ENCODE measurements at places on chromosomes 7 and 10. TPM values are rescaled to one million over a fixed set of nuclear protein-coding genes. Genes with fewer than 3 reads are reported as not detected.

The CPED1 gene
- 13.3 TPM for total RNA-seq

The ACHE gene
- 2.9 TPM for total RNA-seq

DNA sequence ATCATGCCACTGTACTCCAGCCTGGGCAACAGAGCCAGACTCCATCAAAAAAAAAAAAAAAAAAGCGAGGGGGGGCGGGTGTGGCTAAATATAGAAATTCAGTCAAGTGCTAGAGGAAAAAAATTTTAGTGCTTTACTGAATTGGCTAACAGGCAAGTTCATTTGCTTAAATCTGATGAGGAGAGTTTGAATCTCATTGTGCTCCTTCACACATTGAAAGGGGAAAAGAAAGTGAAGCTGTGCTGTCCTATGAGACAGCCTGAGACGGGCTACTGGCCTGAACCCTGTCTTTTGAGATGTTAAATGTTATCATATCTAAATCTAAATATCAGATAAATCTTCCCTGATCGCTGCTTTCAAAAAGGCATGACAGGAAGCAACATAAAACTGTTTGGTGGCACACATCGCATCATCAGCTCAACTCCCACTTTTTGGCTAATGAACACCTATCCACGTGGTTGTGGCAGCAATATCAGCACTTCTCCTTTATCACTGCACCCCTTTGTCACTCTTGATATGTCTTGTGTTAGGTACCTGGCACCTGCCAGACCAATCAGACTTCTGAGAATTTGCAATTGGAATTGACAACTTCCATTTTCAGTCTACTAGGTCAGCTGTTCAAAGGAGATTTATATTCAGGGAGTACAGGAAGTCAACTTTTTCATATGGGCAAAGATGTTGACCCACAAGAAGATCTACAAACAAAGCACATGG, 14.0 kb upstream of the IFIT1B start:
- peaks cover 5% of the 10 kb centered on the region for H3K4me1 ChIP-seq
- H3K4me3 ChIP-seq, result no peak overlapping the region
- no peak for DNase-seq
- no peaks in the 10 kb centered on the region for H3K36me3 ChIP-seq
- no peaks in the 10 kb centered on the region for H3K27me3 ChIP-seq

GRCh38 chr10:71647526-71648253, 71.9 kb downstream of the C10orf105 start:
- no peak for DNase-seq
- H3K27me3 ChIP-seq, result no peaks in the 10 kb centered on the region
- no peaks in the 10 kb centered on the region for H3K4me1 ChIP-seq
- H3K4me3 ChIP-seq, result no peak overlapping the region
- H3K36me3 ChIP-seq, result no peaks in the 10 kb centered on the region

DNA sequence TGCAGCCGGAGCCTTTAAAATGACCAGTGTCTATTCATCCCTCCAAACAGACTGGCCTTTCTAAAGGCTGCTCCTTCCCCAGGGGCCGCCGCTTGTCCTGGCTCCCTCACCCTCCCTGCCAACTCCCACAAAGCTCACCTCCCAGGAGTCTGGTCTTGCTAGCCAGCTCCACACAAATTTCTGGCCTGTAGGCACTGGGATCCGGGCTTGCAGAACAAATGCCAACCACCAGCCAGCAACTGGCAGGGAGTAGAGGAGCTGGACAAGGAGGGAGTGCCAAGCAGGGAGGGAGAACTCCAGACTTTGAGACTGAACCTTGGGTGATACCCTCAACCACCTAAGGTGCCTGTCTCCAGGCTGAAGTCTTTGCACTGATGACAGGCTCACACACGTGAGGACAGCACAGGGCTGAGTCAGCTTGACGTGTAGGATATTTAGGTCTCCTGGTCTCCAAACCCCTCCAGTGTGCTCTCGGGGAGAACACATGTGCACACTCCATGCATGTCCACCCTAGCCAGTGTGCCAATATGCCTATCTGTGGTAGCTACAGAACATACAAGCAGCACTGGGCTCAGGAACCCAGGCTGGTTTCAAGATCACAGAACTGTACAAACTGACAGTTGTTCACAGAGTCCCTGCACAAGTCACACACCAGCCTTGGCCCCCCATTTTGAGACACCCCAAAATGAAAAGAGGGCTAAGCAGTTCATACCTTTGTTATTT, 6.0 kb downstream of the PAX2 start:
- no peaks in the 10 kb centered on the region for H3K36me3 ChIP-seq
- no peak overlapping the region for H3K27ac ChIP-seq
- peaks cover 5% of the 10 kb centered on the region for H3K27me3 ChIP-seq
- peaks cover 13% of the 10 kb centered on the region for H3K4me1 ChIP-seq
- DNase-seq, result no peak
- no peak overlapping the region for H3K4me3 ChIP-seq

DNA sequence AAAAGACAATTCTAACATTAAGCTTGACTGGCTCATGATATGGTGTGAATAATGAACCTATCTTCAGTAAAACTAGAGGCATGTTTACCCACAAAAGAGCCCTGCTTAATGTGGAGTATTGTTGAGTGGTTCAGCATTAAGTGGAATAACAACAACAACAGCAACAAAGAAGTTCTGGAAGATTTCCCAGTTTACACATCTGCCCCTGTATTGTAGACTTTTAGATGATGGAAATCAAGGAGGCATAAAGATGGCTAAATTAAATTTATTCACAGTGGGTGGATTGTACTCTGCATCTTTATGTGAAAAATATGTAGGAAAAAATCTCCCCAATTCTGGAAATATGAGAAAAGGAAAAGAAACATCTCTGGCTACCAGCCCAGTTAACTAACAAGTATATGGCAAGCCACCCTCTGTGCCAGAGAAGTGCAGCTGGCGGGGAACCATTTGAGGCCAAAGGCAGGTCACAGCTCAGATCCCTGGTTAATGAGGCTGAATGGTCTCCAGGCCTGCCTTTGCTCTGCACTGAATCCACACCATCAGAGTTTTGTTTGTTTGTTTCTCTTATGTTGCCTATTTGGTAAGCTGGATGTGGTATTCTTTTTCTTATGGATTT, 186.0 kb downstream of the SEMA3D start:
- DNase-seq, result no peak
- H3K27ac ChIP-seq, result no peak overlapping the region
- H3K4me3 ChIP-seq, result no peak overlapping the region
- no peaks in the 10 kb centered on the region for H3K27me3 ChIP-seq

GRCh38 chr10:11874568-11875493, 51.7 kb downstream of the PROSER2 start:
- no peaks in the 10 kb centered on the region for H3K27me3 ChIP-seq
- H3K4me3 ChIP-seq, result no peak overlapping the region
- peak overlapping the region; percentile 77 for H3K27ac ChIP-seq

The IGFBP1 gene
- not detected for total RNA-seq

GRCh38 chr7:51175992-51176388, 140.6 kb downstream of the COBL start:
- H3K27me3 ChIP-seq, result no peaks in the 10 kb centered on the region
- no peak overlapping the region for H3K27ac ChIP-seq
- no peaks in the 10 kb centered on the region for H3K4me1 ChIP-seq
- H3K36me3 ChIP-seq, result no peaks in the 10 kb centered on the region
- H3K4me3 ChIP-seq, result no peak overlapping the region
- DNase-seq, result no peak

The SEMA3D gene
- 3.5 TPM for total RNA-seq

The BPGM gene
- total RNA-seq, result 11.5 TPM

- DNase-seq, result no peak
- H3K27ac ChIP-seq, result no peak overlapping the region
- no peaks in the 10 kb centered on the region for H3K27me3 ChIP-seq
These were observed 160.5 kb downstream of the ADAM12 start for GRCh38 chr10:126227762-126228134.

DNA sequence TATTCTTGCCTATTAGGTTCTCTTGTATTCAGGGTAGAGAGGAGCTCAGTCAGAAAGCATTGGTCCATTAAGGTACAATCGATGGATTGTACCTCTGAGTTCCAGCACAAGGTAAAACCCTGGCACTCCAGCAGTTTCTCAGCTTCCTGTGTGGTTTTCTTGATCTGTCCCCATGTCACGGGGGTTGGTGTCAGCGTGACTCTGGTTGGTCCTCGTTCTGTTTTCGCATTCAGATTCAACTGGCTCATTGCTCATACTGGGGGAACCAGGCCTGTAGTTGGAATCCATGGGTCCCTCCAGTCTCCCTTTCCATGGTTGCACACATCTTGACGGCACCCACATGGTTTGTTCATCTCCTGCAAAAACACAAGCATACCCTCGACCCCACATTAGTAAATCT, 32.7 kb upstream of the RASGEF1A start:
- no peak overlapping the region for H3K27ac ChIP-seq
- DNase-seq, result no peak
- H3K4me1 ChIP-seq, result peaks cover 6% of the 10 kb centered on the region
- no peak overlapping the region for H3K4me3 ChIP-seq

The PPP3CB gene
- total RNA-seq, result 35.6 TPM

The FGFR2 gene
- 76.3 TPM for total RNA-seq

The SP8 gene
- total RNA-seq, result not detected

DNA sequence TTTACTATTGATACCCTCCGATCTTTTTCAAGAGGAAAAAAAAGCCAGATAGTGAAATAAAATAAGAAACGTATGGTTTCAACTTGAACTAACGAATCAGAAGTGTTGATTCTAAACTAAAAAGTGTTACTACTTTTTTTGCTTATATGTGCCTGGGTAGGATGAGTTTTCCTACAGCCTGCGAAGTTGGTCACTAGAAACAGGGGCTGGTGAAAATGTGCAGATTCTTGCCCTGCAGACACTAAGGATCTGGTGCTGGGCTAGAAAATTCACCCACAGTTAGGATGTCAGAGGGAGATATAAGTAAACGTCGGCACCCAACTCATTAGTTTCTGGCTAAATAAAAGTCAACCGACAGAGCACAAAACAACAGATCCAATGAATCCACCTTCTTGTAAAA, 298.7 kb upstream of the NFE2L3 start:
- H3K27me3 ChIP-seq, result no peaks in the 10 kb centered on the region
- H3K4me1 ChIP-seq, result peaks cover 15% of the 10 kb centered on the region
- peak overlapping the region; percentile 25 for H3K27ac ChIP-seq
- H3K4me3 ChIP-seq, result no peak overlapping the region
- no peak for DNase-seq
- no peaks in the 10 kb centered on the region for H3K36me3 ChIP-seq

The PLAC9 gene
- 82.9 TPM for total RNA-seq

GRCh38 chr7:157841773-157842370, 505.1 kb downstream of the DNAJB6 start:
- H3K27me3 ChIP-seq, result no peaks in the 10 kb centered on the region
- no peaks in the 10 kb centered on the region for H3K4me1 ChIP-seq
- no peak overlapping the region for H3K4me3 ChIP-seq
- no peak overlapping the region for H3K27ac ChIP-seq

The ZP3 gene
- 0.61 TPM for total RNA-seq

The LEP gene
- total RNA-seq, result not detected

GRCh38 chr7:51060536-51060935, 256.1 kb downstream of the COBL start:
- no peaks in the 10 kb centered on the region for H3K36me3 ChIP-seq
- no peaks in the 10 kb centered on the region for H3K27me3 ChIP-seq
- peaks cover 4% of the 10 kb centered on the region for H3K4me1 ChIP-seq
- no peak overlapping the region for H3K4me3 ChIP-seq

GRCh38 chr10:98257198-98257597, 10.8 kb downstream of the LOXL4 start:
- H3K36me3 ChIP-seq, result no peaks in the 10 kb centered on the region
- H3K4me1 ChIP-seq, result no peaks in the 10 kb centered on the region
- H3K27ac ChIP-seq, result no peak overlapping the region
- no peak for DNase-seq

GRCh38 chr10:112497347-112497950, 50.4 kb downstream of the VTI1A start:
- H3K4me1 ChIP-seq, result no peaks in the 10 kb centered on the region
- H3K4me3 ChIP-seq, result no peak overlapping the region
- no peak for DNase-seq
- H3K27ac ChIP-seq, result no peak overlapping the region

DNA sequence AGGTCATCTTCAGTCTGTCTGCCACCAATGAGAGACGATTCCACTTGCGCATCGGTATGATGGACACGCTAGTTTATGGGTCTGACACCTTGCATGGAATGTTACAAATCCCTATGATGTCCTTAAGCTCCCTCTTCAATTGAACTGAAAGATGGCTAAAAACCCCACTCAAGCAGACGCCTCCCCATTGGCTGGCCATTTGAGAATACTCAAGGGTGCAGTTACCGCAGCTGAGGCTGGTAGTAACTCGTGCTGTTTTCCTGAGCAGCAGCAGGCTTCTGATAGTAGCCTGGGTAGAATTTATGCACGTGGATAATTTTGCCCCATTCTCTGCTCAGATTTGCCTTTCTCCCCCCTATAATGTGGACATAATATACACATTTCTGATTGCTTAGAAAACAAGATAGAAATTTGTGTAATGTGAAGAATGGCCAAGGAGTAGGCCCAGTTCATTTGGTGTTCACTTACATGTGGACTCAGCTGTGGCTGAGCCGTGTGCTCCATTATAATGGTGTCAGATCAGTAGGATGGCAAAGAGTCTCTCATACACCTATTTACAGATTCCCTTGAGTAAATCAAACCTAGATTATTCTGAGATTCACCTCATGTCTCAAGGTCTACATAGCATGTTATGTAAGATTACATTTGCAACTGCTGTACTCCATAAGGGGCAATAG, 142.8 kb downstream of the HIBADH start:
- no peaks in the 10 kb centered on the region for H3K36me3 ChIP-seq
- no peak for DNase-seq
- no peak overlapping the region for H3K4me3 ChIP-seq
- no peaks in the 10 kb centered on the region for H3K4me1 ChIP-seq
- H3K27ac ChIP-seq, result no peak overlapping the region

DNA sequence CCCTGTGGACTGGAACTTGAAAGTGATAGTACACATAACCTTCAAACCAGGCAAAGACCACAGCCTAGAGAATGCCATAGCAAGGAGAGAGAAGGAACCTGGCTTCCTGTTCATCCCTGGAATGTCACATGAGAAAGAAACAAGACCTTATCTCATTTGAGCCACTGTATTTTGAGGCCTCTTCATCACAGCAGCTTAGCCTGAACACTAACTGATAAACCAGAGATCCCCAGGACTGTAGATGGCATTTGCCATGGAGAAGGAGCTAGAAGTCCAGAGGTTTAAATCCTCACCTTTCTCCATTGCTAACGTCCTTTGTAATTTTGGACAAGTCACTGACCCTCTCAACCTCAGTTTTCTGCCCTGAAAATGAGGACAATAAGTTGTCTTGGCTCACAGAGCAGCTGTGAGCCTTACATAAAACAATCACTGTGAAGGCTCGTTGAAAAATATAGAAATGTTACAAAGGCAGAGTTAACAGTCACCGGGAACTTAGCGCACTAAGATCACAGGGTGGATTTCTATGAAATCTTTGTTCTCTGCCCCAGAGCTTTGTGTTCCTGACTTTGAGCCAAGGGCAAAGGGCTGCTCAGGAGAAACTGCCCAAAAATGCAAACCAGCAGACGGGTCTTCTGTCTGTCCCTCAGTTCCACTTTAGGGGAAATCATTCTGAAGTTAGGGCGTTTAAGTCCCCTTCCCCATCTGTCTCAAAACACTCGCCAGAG, 197.0 kb downstream of the USP6NL start:
- H3K27me3 ChIP-seq, result no peaks in the 10 kb centered on the region
- H3K27ac ChIP-seq, result no peak overlapping the region

GRCh38 chr7:156895024-156895780, 2.2 kb upstream of the LMBR1 start:
- H3K27me3 ChIP-seq, result no peaks in the 10 kb centered on the region
- no peak overlapping the region for H3K4me3 ChIP-seq
- peaks cover 36% of the 10 kb centered on the region for H3K4me1 ChIP-seq
- no peaks in the 10 kb centered on the region for H3K36me3 ChIP-seq
- peak overlapping the region; percentile 11 for H3K27ac ChIP-seq

All from upper lobe of left lung (tissue), 6 donors.